ENCODE measurements at places on chromosomes 2 and 18.

DNA sequence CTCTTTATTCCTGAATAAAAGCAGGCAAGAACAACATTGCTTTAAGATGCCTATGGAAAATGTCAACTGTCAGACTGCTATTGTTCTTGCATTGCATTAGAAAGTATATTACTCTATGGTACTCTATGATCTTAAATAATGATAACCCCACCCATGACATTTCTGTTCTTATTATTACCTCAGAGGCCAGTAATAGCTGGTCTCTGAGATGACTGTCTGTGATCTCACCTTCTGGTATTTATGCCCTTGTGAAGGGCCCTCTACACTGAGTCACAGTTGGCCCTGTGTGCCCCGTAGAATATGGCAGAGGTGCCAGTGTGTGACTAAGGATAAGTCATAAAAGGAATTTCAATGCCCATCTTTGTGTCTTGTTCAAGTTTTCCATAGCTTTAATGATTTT is 61.0 kb downstream of the SPP2 start:
- no peak for DNase-seq

DNA sequence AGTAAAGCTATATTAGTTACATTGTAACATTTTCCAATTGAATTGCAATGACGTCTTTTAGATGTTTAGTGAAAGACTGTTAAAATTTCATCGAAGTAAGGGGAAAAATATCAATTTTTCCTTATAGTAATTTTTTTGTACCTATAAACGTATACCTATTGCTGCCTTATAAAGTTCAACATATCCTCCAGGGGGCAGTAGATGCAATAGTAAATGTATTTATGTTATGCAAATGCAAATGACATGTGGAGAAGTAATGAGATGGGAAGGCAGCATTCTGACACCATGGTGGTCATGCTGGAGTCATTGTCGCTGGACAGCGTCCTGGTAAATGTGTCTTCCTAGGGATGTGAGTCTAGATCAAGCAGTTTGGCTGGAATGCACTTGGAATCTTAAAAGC is 38.7 kb downstream of the MSTN start:
- DNase-seq = no peak

DNA sequence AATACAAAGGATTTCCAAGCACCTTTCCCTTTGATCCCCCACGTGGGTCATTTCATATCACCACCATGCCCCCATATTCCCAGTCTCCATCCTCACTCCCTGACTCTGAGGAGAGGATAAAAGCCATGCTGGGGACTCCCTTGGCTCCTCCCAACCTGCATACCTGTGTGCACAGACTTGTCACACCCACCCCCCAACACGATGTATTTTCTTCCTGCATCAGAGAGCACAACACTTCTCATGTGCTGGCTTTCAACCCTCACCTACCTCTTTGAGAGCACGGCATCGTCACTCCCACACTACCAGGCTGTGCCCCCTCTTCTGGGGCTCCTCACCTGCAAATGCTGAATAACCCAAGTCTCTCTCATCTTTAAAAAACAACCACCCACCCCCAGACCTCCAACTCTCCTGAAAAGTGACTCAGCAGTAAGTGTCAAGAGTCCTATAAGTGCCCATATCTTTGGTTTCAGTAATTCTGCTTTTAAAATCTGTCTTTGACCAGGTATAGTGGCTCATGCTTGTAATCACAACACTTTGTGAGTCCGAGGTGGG is 53.1 kb downstream of the AP1S3 start:
- no peak for DNase-seq

GRCh38 chr18:52402814-52403213 is 62.8 kb downstream of the DCC start:
- no peak for DNase-seq

GRCh38 chr2:54470266-54470938 is 14.3 kb downstream of the SPTBN1 start:
- no peak for DNase-seq

DNA sequence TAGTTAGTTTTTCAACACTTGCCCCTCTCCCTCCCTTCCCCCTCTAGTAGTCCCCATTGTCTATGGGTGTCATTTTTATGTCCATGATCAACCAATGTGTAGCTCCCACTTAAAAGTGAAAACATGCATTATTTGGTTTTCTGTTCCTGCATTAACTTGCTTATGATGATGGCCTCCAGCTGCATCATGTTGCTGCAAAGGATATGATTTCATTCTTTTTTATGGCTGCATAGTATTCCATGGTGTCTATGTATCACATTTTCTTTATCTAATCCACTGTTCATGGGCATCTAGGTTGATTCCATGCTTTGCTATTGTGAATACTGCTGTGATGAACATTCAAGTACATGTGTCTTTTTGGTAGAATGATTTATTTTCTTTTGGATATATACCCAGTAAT is 70.5 kb downstream of the PDE11A start:
- no peak for DNase-seq

DNA sequence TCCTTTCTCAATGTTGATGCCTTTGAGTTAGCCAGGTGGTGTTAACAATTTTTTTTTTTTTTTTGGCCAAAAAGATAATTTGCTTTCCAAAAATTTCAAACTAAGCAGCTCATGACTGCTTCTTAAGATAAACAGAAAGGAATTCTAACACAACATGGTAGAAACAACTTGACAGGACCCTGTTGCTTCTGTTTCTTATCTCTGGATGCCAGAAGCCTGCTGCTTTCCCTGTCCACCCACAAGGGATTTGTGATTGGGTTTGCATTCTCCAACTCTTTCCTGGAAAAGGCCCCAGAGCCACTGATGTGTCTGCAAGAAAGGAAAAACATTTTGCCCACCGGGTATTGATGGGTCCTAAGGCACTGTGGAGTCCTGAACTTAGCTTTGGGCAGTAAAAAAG is 217.2 kb upstream of the PKDCC start:
- no peak for DNase-seq

- DNase-seq = no peak
These were observed 65.8 kb upstream of the HS6ST1 start for GRCh38 chr2:128384446-128384845.

GRCh38 chr2:125397535-125398251 is 1258.3 kb upstream of the GYPC start:
- DNase-seq = no peak

DNA sequence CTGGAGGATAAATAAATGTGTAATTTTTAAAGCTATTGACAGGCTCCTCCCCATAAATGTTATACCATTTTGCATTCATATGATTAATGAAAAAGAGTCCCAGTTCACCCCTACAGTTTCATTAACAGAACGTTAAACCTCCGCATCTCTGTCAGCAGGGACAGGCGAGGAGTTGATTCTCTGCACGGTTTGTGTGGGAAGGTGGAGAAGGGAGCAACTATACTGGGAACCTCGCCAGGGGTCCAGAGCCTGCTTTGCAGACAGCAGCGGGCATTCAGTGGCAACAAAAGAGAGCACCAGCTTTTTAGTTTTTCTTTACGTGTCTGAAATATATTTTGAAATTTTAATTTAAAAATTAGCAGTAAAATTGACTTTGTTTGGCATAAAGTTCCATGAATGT is 101.4 kb downstream of the FARSB start:
- DNase-seq = no peak

GRCh38 chr18:13236411-13236810 is 17.9 kb downstream of the LDLRAD4 start:
- DNase-seq = no peak

DNA sequence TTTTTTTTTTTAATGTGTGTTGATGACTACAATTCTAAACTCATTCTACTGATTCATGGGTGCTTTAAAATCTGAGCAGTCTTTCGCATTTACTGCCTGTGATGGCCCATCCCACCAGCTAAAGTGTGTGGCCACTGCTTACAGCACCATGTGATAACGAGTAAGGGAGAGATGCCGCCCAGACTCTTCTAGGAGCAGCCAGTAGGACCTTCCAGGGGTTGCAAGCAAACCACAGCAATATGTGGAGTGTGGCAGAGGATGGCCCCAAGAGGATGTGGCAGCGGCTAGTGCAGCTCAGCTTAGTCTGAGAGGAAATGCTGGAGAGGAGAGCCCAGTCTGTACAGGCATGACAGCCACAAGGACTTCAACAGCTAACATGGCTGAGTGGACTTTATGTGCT is 14.9 kb downstream of the IL1B start:
- DNase-seq = peak; percentile 12

All from activated naive CD4-positive, alpha-beta T cell treated with anti-CD3 and anti-CD28 coated beads for 36 hours (primary cell).